ENCODE measurements at places on chromosomes 13 and 19.

DNA sequence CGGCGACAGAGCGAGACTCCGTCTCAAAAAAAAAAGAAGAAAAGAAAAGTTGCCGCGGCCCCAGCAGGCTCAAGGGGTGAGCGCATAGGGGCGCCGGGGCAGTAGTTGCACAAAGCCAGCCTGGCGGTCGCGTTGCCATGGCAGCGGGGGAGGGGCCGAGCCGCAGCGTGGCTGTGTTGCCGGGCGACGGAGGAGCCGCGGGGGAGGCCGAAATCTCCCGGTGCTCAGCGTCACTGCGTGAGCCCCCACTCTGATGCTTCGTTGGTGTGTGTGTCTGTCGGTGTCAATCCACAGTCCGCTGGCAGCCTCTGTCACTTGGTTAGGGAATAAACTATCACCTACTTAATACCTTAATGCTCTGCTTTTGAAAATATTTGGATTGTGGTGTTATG lies 82.9 kb upstream of the C1QTNF9B start:
- DNase-seq = peak; percentile 90

GRCh38 chr13:83881917-83882605 lies at the start of gene SLITRK1:
Gene SLITRK1, minus strand, starts transcription at chr13:83882474. Its CDS starts 967 bp downstream, at chr13:83881507.
- no peak for DNase-seq

GRCh38 chr13:24165746-24166145 lies 5.2 kb downstream of the SPATA13 start:
- no peak for DNase-seq

DNA sequence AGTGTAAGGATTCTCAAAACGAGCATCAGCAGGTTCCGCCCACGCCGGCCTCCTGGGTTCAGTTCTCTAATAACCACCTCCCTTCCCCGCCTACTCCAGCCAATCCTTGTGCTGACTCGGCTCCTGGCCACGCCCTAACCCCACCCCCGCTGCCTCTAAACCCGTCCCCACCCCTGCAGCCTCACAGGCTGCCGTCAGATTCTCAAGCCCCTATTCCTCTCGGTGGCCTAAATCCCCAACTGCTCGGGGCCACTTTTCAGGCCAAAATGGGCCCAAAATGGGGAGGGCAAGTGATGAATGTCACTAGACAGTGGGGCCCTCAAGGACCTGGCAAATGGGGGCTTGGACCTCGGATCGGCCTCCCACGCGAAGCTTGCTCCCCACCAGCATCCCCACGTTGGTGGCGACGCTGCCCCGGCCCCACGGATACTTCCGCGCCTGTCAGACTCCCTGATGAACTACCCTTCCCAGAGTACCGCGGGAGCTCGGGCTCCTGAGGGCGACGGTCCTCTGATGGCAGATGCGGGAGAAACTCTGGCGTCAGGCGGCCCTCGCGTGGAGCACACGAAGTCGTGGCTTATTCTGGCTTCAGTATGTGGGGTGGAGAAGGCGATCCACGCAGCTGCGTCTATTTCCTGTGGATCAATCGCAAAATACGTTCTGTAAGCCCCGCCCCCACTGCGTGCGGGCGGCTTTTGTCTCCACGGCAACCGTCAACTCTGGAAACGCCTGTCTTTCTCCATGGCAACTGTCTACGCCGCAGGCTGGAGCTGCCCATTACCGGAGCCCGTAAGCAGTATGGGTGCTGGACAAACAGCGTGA lies 24.8 kb downstream of the ZNF473 start:
- peak; percentile 69 for DNase-seq

DNA sequence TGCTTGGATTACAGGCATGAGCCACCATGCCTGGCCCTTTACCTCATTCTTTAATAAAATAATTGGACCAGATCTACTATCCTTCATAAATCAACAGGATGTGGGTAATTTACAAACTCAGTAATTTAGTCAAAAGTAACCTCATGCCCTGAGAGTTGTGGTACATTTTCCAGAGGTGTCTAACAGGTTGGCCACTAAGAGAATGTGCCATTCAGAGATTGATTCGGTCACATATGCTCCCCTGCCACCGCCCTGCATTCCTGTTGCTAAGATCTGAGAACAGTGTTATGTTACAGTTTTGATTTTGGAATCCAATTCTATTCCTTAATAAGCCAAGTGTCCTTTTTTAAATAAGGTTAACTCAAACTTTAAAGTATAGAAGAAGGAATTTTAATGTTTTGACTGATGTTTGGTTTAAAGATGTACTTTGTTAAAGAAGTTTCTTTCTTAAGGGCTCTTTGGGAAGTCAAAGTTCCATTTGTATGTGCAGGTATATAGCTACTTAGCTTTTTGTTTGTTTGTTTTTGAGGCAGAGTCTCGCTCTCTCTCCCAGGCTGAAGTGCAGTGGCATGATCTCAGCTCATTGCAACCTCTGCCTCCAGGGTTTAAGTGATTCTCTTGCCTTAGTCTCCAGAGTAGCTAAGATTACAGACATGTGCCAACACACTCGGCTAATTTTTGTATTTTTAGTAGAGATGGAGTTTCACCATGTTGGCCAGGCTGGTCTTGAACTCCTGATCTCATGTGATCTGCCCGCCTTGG lies 29.2 kb downstream of the PHF11 start:
- DNase-seq = no peak

- no peak for DNase-seq
These were observed 173.0 kb upstream of the UFM1 start for GRCh38 chr13:38176664-38177063.

DNA sequence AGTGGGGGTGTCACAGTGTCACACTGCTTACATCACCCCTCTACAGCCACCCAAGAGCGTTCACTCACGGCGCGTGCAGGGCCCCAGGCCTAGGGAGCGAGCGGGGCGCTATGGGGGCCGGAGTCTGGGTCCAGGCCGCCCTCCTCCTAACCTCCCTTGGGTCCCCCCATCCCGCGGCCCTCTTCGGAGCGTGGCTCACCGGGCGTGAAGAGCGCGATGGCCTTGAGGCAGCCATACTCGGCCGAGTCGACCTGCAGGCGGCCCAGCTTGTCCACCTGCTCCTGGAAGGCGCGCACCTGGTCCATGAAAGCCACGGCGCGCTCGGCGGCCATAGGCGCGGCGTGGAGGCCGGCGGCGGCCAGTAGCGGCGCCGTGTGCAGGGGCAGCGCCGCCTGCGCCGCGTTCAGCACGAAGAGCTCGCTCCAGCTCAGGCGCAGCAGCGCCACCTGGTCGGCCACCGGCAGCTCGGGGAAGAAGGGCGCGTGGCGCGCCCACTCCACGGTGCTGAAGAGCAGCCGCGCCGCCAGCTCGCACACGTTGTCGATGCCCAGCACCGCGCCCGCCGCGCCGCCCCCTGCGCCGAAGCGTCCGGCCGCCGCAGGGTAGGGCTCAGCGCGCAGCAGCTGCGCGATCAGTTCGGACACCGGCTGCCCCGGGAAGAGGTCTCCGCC lies 9.4 kb downstream of the OCEL1 start:
- DNase-seq = peak; percentile 65

DNA sequence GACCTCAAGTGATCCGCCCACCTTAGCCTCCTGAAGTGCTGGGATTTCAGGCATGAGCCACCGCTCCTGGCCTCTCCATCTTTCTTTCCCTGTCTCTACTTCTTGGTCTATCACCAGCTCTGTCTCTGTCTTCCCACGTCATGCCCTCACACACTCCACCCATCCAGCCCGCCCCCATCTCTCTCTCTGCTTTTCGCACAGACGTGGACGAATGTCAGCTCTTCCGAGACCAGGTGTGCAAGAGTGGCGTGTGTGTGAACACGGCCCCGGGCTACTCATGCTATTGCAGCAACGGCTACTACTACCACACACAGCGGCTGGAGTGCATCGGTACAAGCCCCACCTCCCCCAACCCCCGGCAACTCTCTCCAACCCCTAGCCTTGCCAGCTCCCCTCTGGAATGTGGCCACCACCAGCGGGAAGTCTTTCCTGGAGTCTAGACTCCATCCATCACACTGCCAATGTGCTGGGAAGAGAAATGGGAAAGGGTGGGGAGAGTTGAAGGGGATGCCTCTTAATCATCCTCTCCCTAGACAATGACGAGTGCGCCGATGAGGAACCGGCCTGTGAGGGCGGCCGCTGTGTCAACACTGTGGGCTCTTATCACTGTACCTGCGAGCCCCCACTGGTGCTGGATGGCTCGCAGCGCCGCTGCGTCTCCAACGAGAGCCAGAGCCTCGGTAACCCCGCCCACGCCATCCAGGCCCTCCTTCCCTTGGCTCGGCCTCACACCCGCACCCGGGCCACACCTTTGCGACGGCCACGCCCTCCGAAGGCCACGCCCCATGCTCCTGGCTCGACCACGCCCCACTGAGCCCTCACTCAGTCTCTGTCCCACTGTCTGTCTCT lies 22.5 kb downstream of the LTBP4 start:
- no peak for DNase-seq

DNA sequence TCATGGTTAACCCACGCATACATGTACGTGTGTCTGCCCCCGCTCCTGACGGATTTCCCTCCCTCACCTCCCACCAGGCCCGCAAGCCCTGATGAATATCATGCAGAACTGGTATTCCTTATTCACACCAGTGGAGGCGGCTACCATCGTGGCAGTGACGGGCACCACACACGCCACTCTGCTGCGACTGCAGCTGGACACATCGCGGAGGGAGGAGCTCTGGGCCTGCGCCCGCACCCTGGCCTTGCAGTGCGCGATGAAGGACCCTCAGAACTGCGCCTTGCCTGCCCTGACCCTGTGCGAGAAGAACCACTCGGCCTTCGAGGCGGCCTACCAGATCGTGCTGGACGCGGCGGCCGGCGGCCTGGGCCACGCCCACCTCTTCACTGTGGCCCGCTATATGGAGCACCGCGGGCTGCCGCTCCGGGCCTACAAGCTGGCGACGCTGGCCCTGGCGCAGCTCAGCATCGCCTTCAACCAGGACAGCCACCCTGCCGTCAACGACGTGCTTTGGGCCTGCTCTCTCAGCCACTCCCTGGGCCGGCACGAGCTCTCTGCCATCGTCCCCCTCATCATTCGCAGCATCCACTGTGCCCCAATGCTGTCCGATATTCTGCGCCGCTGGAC lies 35.0 kb downstream of the ZSWIM4 start:
- DNase-seq = no peak

GRCh38 chr13:20767309-20767943 lies 6.3 kb downstream of the EEF1AKMT1 start:
- no peak for DNase-seq

DNA sequence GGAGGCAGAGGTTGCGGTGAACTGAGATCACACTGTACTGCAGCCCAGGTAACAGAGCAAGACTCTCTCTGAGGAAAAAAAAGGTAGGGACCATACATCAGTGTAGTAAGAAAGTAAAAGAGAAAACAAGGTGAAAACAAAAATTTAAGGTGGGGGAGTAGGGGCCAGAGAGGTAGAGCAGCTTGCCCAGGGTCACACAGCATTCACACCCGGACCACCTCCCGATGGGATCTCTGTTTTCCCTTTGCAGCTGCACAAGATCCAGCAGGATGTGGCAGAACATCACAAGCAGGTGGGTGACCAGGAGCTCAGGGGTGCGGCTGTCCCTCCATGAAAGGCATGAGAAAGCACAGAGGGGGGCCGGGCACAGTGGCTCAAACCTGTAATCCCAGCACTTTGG lies 4.5 kb downstream of the TLE6 start:
- DNase-seq = no peak

DNA sequence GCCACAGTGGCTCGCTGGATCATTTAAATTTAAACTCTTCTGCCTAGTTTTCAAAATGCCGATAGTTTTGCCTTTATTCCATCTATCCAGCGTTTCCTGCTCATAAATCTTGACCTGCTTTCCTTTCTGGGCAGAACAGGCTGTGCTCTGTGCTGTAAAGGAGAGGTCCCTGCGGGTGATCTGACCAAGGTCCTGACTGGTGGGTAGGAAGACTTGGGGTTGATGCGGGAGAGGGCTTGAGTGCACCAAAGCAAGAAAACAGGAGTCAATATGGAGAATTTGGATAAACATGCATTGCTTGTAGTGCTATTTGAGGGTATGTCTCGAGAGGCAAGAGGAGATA lies 533.6 kb downstream of the MYO16 start:
- DNase-seq = no peak

DNA sequence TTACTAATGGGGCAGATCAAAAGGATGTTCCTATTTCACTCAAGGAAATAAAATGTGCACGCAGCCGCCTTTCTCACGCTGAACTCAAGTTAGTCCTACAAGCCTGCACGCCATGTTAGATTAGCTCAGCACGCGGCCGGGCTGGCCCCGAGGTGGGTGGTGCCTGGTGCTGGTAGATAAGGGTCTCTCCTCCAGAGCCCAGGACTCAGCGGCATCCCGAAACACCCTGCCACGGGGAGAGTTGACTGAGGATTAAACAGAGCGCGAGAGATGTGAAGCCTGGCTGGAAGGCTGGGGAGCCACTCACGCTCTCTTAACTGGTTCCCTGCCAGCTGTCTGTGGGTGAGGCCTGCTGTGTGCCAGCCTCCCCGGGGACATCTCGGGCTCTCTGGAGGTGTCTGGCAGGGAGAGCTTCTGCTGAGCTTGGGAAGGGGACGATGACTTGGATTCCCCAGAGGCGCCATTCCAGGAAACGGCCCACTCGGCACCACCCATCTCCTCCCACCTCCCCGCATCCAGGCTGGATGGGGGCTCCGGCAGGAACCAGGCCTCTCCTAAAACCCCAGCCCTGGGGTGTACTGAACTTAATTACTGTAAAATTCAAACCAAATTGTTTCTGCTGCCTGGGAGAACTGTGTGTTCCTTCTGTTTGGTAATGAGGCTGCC lies 122.2 kb downstream of the KDM4B start:
- no peak for DNase-seq

DNA sequence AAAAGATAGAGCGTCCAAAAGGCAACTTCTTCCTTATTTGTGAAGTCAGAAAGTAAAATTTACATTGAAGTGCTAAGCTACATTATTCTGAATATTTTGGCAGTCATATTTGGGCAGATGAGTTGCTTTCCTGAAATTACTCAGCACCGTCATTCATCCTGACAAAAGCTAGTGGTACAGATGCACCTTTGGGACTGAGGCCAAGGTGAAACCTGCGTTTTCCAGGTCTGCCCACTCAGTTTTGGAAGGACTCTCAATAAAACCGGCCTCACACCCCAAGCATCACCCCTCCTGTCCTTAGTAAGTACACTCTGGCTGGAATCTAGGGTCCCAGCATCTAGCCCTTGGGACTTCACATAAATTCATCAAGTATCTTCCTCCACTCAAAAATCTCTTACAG lies 187.5 kb downstream of the TM9SF2 start:
- no peak for DNase-seq

DNA sequence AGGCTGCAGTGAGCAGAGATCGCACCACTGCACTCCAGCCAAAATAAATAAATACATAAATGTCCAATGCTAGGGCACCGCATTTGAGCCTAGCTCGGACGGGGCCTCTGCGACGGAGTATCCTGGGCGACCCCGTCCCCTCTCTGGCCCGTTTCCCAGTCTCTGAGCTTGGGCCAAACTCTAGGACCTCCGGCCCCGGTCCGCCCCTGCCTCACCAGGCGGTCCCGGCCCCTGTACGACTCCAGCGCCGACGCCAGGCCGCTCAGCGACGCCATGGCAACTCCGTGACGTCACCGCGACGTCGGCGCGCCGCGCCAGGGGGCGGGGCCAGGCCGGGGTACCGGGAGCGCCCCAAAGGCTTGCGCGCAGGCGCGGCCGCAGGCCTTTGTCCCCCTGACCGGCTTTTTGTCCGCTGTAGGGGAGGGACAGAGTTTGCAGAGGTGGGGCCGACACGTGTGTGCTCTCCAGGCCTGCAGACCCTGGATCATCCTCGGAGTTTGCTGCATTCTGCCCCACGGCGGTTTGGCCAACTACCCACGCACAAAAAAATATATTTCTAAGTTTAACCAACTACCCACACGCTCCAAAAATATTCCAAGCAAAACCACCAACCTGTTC lies at the start of gene PEX11G:
TSS of gene PEX11G (minus strand) at position 300 of the 618 bp plus-strand sequence. CDS start at position 275, 25 bp downstream.
- peak; percentile 86 for DNase-seq
